Activated CD4-positive, alpha-beta T cell treated with anti-CD3 and anti-CD28 coated beads for 48 hours (primary cell): ENCODE measurements at places on chromosomes 13 and 19.

DNA sequence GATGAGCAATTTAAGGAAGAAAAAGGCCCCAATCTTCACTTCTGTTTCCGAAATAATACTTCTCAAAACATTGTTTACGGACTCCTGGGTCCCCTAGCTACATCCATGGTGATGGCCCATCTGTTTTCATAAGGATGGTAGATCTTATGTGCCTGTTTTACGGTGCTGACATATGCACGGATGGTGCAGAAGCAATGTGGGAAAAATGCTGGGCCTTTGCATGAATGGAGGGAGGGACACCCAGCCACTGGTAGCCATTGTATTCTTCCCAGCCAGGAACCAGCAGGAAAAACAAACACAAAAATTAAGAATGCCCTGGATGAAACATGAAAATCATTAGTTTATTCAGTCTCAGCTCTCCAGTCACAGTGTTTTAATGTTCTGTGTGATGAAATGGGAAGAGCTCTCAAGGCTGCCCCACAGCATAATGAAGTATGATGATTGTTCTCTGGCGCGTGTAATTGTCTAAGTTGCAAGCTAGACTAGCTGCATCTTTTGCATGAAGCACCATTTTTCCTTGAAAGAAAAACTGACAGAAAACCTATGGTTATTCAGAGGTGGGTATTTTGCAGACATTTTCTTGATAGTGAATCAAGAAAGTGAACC lies 1201.1 kb upstream of the SLC10A2 start:
- no peak for DNase-seq

DNA sequence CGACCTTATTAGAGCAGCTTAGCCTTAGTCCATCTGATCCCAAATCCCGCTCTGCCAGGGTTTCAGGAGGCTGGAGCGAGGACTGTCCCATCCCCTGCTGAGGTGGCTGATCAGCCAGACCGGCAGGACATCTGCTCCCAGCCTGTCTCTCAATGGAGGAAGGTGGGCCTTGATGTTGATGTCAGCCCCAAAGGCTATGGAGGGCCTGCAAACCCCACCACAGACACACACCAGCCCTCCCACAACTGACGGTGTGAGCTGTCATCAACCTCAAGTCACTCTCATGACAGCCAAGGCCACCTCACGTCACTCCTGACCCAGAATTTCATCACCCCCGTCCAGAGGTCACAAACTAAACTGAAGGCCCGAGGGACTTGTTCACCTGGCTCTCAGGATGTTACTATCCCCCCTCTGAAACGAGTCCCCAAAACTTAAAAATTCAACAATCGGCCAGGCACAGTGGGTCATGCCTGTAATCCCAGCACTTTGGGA lies 25.5 kb downstream of the RHPN2 start:
- no peak for DNase-seq

GRCh38 chr13:49320975-49321374 lies 73.2 kb downstream of the CDADC1 start:
- no peak for DNase-seq

- DNase-seq = no peak
These were observed 51.0 kb upstream of the CYP2A7 start for GRCh38 chr19:40933025-40933424.

DNA sequence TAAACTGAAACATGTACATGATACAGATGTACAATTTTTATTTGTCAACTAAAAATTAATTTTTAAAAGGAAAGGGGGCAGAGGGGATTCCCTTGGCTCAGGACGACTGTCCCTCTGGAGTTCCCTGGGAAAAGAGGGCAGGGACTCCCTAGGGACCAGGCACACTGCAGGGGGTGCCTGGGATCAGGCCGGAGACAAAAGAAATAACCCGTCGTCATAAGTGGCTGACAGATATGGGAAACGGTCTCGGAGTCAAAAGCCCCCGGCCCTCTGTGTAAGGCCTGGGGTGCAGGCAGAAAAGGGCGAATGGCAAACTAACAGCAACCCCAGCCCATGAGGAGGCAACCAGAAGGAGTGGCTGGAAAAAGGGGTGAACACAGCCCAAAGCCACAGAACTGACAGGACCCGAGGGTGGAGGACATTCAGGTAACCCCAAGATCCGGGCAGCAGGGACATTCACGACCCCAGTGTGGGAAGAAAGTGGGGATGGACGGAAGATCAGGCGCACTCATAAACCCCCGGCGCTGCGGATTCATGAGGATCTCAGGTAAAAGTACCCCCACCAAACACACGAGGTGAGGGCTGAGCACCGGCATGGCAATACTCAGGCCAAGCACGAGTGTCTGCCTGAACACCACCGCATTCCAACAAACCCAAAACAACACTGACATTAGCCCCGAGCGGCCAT lies 6.7 kb downstream of the MLLT1 start:
- no peak for DNase-seq

DNA sequence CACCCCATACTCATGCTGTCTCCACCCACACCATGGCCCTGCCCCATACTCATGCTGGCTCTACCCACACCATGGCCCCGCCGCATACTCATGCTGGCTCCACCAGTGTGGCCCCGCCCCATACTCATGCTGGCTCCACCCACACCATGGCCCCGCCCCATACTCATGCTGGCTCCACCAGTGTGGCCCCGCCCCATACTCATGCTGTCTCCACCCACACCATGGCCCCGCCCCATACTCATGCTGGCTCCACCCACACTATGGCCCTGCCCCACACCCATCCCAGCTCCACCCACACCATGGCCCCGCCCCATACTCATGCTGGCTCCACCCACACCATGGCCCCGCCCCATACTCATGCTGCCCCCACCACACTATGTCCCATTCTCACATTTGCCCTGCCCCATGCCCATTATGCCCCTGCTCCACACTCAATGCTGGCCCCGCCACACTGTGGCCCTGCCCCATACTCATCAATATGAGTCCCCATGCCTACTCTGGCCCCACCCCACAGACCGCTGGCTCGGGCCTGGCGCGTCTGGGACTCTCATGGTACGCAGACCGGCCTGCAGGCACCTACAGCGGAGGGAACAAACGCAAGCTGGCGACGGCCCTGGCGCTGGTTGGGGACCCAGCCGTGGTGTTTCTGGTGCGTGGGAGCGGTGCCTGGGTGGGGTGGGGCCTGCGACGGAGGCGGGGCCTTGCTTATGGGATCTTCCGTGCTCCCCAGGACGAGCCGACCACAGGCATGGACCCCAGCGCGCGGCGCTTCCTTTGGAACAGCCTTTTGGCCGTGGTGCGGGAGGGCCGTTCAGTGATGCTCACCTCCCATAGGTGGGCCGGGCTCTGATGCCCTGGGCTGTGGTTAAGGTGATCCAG lies 3.7 kb upstream of the ARHGAP45 start:
- DNase-seq = peak; percentile 88

- DNase-seq = no peak
These were observed 96.3 kb upstream of the SOX1 start for GRCh38 chr13:111970494-111971141.

GRCh38 chr19:16496613-16496983 lies 404 bp downstream of the C19orf44 start:
- DNase-seq = no peak

GRCh38 chr13:79382545-79383275 lies 23.3 kb downstream of the RBM26 start:
- DNase-seq = no peak

GRCh38 chr13:105202354-105202753 lies 1333.1 kb downstream of the EFNB2 start:
- no peak for DNase-seq
